ENCODE measurements at places on chromosomes 1 and 21.

- H3K4me3 ChIP-seq = no peak overlapping the region
- DNase-seq = no peak
- no peak overlapping the region for H3K27ac ChIP-seq
- peaks cover 7% of the 10 kb centered on the region for H3K27me3 ChIP-seq
Observed at GRCh38 chr1:19969898-19970660, 9.3 kb downstream of the PLA2G2A start.

DNA sequence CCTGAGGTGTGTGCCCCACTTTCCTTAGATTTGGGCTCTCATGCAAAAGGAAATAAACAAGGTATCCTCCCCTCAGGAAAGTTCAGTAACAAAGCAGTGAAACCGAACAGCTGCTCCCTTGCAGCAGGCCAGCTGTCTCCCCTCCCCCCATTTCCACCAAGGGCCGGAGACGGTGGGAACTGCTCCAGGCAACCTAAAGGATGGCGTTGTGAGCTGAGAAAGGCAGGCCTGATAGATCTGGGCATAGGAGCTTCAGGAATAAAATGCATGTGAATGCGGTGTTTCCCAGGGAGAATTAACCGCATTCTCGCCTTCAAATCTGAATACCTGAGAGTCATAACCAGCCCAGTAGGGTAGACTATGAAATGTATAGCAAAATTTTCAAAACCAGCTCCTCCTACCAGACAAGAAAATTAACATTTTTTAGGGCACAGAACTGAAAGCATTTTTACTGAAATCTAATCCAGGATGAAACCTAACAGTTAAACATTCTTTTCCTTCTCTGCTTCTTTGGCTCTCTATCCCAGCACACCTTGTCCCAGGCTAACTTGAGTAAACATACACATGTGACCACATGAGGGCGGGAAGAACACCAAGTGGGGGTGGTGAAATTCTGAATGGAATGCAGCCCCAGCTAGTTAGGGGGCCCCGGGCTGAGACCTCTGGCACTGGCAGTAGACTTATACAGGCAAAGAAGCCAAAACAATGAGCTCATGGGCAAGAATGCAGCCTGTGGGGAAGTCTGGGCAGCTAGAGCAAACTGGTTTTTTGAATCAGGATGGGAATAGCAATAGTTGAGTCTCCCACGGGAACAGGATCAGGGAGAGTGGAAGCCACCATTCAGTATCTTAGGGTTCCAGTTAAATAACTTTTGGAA, 11.5 kb downstream of the MCL1 start:
- peak overlapping the region; percentile 87 for H3K27ac ChIP-seq
- H3K27me3 ChIP-seq = no peaks in the 10 kb centered on the region
- H3K4me1 ChIP-seq = peaks cover 73% of the 10 kb centered on the region
- 0 out of 2 replicates have a peak overlapping the region, but pooled peaks have one; percentile 0 for H3K4me3 ChIP-seq
- DNase-seq = peak; percentile 77
- H3K36me3 ChIP-seq = peaks cover 9% of the 10 kb centered on the region

DNA sequence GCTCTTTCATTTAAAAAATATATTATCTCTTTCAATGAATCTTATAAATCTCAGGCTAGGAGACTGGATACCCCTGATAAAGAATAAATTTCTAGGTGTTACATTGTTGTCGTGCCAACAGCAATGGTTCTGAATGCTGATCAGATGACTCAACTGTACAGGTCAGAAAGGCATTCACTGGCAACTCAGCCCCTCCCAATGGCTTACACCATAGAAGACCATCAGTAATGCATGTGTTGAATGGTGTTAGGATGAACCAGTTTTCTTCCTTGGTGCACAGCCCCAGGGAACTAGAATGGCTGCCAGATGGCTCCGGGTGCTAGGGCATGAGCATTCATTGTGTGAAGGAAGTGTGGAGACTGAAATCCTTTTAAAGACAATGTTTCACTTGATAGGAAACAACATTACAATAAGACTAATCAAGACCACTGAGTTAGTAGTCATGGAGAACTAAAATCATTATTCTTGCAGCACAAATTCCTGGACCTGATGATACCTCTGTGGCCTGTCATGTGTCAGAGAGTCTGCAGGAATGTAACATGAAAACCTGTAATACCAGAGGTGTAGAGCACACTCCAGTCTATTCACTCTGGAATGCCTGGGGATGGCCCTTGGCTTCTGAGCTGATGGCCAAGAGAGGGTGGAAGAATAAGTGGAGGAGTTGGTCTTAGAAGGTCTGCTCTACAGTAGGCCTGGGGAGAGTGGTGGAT, 187.7 kb upstream of the LMO4 start:
- H3K36me3 ChIP-seq = no peaks in the 10 kb centered on the region
- no peaks in the 10 kb centered on the region for H3K4me1 ChIP-seq
- H3K27ac ChIP-seq = no peak overlapping the region
- H3K27me3 ChIP-seq = no peaks in the 10 kb centered on the region

DNA sequence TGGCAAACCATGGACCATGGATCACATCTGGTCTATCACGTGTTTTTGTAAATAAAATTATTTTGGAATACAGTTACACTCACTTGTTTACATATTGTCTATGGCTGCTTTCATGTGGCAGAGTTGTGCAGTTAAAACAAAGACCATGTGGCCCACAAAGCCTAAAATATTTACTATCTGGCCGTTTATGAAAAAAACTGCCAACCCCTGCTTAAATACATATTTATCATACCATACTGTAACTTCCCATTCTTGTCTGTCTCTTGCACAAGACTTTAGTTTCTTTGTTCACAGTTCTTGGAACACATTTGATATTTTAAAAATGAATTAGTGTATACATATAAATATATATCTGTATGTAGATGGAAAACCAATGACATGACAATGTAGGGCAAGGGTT, 141.5 kb downstream of the PAPPA2 start:
- H3K27ac ChIP-seq = no peak overlapping the region
- H3K4me1 ChIP-seq = no peaks in the 10 kb centered on the region
- no peak for DNase-seq
- no peaks in the 10 kb centered on the region for H3K27me3 ChIP-seq
- no peaks in the 10 kb centered on the region for H3K36me3 ChIP-seq
- H3K4me3 ChIP-seq = no peak overlapping the region

GRCh38 chr1:38121231-38121680, 74.7 kb upstream of the POU3F1 start:
- H3K4me1 ChIP-seq = no peaks in the 10 kb centered on the region
- DNase-seq = no peak
- H3K27me3 ChIP-seq = peaks cover 12% of the 10 kb centered on the region

DNA sequence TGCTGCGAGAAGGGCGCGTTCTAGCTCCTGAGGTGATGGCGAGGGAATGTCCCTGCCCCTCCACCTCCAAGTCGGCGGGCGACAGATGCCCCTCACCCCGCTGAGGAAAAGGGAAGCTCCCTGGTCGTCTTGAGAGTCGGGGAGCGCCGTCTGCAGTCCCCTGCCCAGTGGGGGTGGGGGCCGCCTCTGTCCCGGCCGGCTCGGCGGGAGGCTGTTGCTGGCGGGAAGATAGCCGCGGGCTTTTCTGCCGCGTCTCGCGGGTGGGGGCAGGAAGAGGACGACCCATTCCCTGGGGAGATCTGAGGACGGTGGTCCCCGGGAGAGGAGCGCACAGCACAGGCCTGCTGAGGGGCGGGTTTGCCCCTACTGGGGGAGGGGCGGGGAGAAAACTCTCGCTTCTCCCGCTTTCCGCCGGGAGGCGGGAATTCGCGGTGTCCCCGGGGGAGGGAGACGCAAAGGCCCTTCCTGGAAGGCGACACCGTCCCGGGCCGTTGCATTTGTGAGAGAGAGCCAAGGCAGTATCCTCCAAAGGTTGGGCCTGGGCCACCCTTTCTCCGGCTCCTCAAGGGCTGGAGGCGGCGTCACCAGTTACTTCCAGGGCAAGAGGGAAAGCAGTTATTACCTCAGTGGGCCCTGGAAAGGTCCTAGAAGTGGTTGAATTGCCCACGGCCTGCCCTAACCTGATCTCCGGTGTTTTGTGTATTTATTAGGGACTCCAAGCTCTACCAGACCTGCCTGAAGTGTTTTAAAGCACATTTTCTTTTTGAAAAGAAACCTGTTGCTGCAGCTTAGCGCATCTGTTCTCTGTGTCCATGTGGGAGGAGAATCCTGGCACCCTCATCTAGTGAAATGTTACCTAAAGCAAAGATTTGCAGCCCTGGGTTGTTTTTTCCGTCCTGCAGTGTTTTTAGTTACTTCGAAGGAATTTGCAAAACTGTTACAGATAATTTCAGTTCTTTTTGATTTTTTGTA, 648 bp downstream of the S100PBP start:
- H3K4me3 ChIP-seq = peak overlapping the region; percentile 65
- peaks cover 50% of the 10 kb centered on the region for H3K4me1 ChIP-seq
- peaks cover 34% of the 10 kb centered on the region for H3K36me3 ChIP-seq
- peak overlapping the region; percentile 99 for H3K27ac ChIP-seq

DNA sequence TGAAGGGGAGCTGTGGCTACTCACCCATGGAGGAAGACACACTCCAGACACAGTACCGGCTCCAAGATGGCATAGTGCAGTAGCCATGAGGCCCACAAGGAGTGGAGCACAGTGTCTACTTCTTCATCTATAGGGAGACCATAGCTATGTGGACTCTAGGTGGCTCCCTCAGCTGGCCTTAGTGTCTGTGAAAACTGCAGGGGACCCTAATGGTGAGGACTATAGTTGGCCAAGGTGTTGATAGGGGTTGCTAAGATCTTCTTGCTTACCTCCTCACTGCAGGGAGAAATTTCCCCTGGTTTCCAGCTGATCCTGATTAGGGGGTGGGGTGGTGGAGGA, 58.9 kb downstream of the DIPK1A start:
- no peak overlapping the region for H3K4me3 ChIP-seq
- H3K36me3 ChIP-seq = peaks cover 15% of the 10 kb centered on the region
- peak overlapping the region; percentile 17 for H3K27ac ChIP-seq
- peaks cover 5% of the 10 kb centered on the region for H3K4me1 ChIP-seq
- no peak for DNase-seq
- no peaks in the 10 kb centered on the region for H3K27me3 ChIP-seq

GRCh38 chr21:37032877-37033471, 26.5 kb downstream of the RIPPLY3 start:
- no peak overlapping the region for H3K4me3 ChIP-seq
- H3K36me3 ChIP-seq = no peaks in the 10 kb centered on the region
- H3K4me1 ChIP-seq = no peaks in the 10 kb centered on the region

DNA sequence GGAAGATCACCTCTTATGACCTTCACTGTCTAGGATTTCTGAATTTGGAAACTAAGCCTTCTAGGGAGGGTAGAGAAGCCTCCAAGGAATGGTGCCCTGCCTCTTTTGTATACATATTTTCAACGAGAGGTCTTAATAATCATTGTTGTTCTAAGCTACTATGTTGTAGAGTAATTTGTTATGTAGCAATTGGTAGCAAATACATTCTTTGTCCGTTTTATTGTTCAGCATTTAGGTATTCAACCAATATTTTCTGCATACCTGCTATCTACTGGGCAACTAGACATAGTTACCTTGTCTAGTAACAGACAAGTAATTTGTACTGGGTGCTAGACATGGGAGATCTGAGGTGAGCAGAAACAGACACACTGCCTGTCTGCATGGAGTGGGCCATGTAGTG, 20.8 kb upstream of the NCF2 start:
- H3K4me3 ChIP-seq = no peak overlapping the region
- H3K4me1 ChIP-seq = no peaks in the 10 kb centered on the region
- H3K27ac ChIP-seq = no peak overlapping the region
- no peak for DNase-seq
- H3K27me3 ChIP-seq = peaks cover 9% of the 10 kb centered on the region

DNA sequence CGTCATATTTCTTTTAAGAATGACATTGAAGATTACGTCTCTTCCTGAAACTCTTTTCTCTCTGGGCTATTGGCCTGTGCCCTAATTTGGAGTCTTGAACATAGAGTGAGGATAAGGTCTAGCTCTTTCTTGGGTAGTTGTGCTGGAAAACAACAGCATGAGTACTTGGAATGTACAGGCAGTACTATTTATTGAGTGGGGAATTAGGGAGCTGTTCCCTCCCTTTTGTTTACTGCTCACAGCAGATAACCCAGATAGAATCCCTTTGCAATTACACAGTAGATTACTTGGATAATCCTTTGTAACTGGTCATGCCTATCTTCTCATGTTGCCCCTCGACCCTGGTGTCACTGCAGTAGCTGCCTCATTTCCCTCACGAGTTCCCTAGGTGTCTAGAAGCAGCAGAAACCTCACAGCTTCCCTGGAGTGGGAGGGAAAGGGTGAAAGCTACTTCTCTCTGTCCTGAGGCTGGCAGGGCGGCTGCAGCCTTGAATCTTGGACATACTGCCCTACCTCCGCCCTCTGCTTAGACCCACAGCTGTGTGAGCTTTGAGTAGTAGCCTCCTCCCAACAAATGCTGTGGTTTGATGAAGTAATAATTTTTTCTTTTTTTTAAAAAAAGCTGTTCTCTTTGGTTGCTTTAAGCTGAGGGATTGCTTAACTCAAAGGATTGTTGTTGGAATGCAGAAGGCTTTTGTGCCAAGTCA, 70.6 kb downstream of the FGGY start:
- H3K27me3 ChIP-seq = no peaks in the 10 kb centered on the region
- no peaks in the 10 kb centered on the region for H3K4me1 ChIP-seq
- H3K36me3 ChIP-seq = no peaks in the 10 kb centered on the region
- H3K27ac ChIP-seq = no peak overlapping the region
- no peak for DNase-seq

DNA sequence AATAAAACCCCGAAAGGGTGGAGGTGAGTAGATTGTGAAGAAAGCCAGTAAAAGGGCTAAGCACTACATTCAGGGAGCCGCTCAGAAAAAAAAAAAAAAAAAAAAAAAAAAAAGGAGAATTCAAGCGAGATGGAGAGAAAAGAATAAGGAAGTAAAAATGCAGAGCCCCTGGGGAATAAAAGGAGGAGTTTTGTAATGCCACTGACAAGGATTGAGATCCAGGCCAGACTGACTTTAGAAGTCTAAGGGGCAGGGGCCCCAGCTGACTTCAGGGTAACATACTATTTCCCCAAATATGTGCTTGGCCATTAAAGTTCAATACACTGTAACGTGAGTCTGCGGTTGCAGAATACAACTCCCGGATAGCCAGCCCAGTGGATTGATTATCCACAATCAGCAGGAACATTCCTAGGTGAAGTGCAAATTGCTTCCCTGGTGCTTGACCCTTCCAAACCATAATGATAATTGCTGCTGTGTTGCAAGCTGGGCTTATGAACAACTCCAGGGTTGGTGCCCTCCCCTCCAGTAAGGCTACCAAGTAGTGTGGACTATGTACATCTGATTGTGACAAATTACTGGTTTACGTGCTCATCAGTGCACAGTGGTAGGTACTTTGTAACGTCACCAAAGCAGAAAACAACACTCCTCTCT, 30.7 kb upstream of the RRP15 start:
- H3K36me3 ChIP-seq = no peaks in the 10 kb centered on the region
- H3K4me3 ChIP-seq = no peak overlapping the region
- H3K27me3 ChIP-seq = no peaks in the 10 kb centered on the region
- no peak for DNase-seq
- no peak overlapping the region for H3K27ac ChIP-seq

DNA sequence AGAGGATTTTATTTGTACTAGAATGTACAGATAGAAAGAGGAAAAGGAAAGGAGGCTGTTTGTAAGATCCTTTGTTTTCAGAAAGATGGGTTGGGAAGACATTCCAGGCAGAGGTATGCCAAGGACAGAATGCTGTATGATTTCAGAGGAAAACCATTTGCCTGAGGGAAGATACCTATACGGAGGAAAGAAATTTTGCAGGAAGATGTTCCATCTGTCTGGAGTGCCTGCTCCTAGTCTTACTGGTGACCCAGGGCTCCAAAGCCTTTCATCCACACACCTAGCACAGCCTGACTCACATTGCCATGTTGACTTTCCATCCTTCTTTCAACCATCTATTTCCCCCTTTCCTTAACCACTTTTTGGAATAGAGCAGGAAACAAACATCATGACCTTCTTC, 18.2 kb downstream of the SAMD13 start:
- no peak for DNase-seq
- H3K36me3 ChIP-seq = no peaks in the 10 kb centered on the region
- H3K4me3 ChIP-seq = no peak overlapping the region
- no peak overlapping the region for H3K27ac ChIP-seq
- H3K27me3 ChIP-seq = no peaks in the 10 kb centered on the region

- H3K27ac ChIP-seq = no peak overlapping the region
- no peak overlapping the region for H3K4me3 ChIP-seq
- no peak for DNase-seq
- no peaks in the 10 kb centered on the region for H3K4me1 ChIP-seq
Observed at GRCh38 chr21:44436958-44437357, 18.4 kb upstream of the LRRC3 start.

All from DND-41 (cell line).